ENCODE measurements at places on chromosomes 1 and 21.

- no peak for DNase-seq
These were observed 7.8 kb downstream of the TNFRSF18 start for GRCh38 chr1:1198423-1199140.

- no peak for DNase-seq
These were observed 240.7 kb downstream of the FOXD2 start for GRCh38 chr1:47678464-47678980.

GRCh38 chr1:173100476-173101107, 49.9 kb upstream of the TNFSF18 start:
- DNase-seq: no peak

DNA sequence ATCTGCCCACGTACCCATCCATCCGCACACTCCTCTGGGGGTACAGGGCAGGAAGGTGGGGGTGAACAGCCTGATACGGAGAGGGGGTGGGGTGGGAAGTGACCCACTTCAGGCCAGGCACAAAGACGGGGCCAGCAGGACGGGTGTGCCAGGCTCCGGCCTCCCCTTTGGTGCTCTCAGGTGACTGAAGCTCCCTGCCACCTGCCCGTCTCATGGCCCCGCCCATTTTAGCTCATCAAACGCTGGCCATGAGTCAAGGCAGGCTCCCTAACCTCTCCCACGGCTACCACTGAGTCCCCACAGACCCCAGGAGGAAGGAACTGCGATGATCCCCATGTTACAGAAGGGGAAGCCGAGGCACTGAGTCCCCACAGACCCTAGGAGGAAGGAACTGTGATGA, 109.6 kb downstream of the CRYAA start:
- no peak for DNase-seq

- no peak for DNase-seq
These were observed 23.5 kb downstream of the CASP9 start for GRCh38 chr1:15500184-15501178.

GRCh38 chr1:230542681-230543080, 99.6 kb upstream of the COG2 start:
- no peak for DNase-seq

GRCh38 chr1:193321242-193321840, 134.9 kb upstream of the B3GALT2 start:
- no peak for DNase-seq

GRCh38 chr21:15221799-15222386, 157.1 kb upstream of the NRIP1 start:
- no peak for DNase-seq

DNA sequence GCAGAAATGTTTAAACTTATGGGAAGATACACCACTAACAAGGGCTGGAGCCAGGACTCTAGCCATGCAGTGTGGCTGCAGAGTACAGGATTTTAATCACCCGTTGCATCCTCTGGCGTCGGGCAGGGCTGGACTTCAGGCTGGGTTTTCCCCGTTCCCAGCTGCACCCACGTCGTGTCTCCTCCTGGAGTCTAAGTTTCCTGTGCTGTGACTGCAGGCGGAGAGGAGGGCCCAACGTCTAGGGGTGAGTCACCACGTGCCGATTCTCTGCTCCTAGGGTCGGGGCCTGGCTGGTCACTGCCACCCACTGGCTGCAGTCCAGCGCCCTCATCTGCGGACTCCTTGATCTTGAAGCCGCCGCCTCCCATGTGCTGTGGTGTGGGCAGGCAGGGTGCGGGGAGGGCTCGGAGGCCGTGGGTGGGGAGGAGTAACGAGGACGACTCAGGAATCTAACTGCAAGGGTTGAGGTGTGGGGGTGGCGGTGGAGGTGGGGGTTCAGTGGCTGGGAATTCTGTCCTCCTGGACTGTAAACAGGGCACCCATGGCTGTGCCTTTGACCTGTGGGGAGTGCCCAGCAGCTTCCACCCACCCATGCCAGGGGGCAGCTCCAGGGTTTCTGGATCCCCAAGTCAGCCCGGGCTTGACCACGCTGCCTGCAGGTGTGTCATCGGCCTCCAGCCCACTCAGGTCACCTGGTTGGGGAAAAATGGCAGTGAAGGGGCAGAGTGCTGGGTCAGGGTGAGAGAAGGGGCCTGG, 77.8 kb downstream of the ALPL start:
- no peak for DNase-seq

- DNase-seq: no peak
These were observed 165.3 kb downstream of the LRRC7 start for GRCh38 chr1:69733061-69733460.

- no peak for DNase-seq
These were observed 13.3 kb downstream of the MAPKAPK2 start for GRCh38 chr1:206698011-206698410.

- no peak for DNase-seq
These were observed 24.4 kb downstream of the BRWD1 start for GRCh38 chr21:39288987-39289386.

DNA sequence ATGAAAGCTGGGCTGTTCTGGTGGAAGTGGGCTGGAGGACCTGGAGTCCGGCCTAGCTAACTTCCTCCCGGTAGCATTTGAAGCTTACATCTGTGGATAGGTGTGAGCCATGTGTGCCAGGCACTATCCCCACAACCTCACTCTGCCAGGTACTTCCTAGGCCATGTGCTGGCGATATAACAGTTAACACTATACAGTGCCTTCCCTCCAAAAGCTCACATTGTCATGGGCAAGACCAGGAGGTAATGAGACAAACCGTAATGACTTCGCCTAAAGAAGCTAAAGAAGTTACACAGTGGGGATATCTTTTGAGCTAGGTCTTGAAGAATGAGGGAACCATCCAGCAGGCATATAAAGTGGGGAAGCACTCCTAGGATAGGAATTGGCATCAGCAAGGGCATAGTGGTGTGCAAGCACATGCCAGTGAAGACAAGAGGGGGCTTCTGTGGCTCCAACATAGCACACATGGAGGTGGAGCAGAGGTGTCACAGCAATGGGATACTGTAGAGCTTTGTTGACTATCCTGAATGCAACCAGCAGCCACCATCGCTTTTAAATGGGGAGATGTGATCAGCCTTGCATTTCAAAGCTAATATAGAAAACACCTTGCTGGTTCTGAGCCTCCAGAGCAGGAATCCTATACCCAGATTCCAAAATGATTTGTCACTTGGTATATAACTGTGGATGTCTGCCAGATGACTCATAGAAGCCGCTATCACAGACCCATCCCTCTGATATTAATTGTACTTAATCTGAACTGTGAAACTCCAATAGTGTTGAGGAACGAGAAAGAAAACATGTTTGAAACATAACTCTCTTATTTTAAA, 466.3 kb downstream of the LMO4 start:
- DNase-seq: no peak

- DNase-seq: no peak
These were observed 28.3 kb upstream of the FAM20B start for GRCh38 chr1:178997428-178997827.

DNA sequence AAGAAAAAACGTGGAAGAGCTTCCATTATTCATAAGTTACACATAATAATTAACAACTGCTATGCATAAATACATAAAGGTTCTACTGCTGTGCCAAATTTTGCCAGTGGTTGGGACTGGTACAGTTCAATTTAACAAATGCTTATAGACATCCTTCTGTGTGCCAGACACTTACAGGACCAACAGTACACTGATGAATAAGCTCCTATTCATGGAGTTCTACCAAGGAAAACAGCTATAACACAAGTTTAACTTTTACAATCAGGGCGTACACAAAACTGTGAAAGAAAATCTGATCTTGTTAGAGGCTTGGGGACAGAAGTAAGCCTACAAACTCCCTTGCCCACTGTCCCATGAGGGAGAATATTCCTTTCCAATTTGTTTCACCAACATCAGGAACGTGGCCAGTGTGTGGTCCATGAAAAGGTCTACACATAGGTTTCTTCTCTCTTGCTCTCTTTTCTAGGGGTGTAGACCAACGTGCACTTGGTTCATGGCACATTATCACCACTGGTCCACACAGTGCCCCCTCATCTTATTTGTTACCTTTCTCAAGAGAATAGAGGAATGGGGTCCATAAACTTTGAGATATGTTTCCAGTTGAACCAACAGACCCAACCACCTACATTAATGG, 10.1 kb downstream of the NRIP1 start:
- DNase-seq: no peak

DNA sequence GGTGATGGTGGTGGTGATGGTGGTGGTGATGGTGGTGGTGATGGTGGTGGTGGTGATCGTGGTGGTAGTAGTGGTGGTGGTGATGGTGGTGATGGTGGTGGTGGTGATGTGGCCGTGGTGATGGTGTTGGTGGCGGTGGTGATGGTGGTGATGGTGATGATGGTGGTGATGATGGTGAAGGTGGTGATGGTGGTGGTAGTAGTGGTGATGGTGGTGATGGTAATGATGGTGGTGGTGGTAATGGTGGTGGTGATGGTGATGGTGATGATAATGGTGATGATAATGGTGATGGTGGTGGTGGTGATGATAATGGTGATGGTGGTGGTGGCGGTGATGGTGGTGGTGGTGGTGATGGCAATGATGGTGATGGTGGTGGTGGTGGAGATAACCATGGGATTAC, 6.8 kb upstream of the COL6A2 start:
- DNase-seq: no peak

GRCh38 chr21:30227633-30228404, 11.9 kb upstream of the CLDN8 start:
- no peak for DNase-seq

GRCh38 chr1:204345438-204345841, 14.3 kb downstream of the PLEKHA6 start:
- DNase-seq: no peak

DNA sequence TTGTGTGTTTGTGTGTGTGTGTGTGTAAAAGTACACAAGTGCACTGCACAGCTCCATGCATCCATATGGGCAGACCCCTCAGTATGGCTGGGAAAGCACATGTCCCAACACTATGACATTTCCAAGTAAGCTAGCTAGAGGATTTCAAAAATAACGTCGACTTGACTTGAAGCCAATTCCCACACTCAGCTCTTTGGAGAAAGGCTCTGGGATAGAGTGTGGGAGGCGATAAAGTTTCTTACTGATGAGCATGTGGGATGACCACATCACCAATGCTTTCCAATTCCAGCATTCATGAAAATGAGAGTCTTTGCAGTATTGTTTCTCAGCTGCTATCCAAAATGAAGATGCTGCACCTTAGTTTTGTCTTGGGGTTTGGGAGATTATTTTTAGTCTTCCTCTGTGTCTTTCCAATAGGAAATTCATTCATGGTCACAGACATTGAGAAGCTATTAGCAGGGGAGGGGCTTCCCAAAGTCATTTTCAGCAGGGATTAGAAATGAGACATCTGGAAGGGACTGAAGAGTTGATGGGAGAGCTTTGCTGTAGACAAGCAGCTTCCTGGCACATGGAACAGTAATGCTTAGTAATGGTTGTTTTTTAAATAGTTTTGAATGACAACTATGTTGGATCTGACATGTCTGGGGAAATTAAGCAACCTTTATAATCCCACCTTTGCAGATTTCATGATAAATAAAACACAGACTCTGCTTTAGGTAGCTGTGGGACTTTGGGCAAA, 143.5 kb downstream of the ASTN1 start:
- DNase-seq: no peak

- no peak for DNase-seq
These were observed 13.2 kb upstream of the SCYL3 start for GRCh38 chr1:169906938-169907337.

DNA sequence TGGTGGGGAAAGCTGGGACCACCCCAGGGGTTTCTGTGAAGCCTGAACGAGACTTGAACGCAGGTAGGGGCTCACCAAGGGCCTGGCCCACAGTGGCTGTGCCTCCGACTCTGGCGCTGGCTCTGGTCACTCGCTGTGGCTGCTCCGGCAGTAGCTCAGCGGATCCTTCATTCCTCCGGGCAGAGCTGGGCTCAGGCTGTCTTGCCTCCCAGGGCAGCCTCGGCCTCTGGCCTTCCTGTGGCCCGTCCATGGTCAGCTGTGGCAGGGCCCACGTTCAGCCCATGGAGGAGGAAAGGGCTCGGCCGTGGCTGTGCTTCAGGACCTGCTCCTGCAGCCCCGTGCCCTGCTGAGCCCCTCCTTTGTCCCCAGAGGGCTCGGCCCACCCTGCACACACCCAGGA, 162.9 kb upstream of the C1orf174 start:
- DNase-seq: no peak

DNA sequence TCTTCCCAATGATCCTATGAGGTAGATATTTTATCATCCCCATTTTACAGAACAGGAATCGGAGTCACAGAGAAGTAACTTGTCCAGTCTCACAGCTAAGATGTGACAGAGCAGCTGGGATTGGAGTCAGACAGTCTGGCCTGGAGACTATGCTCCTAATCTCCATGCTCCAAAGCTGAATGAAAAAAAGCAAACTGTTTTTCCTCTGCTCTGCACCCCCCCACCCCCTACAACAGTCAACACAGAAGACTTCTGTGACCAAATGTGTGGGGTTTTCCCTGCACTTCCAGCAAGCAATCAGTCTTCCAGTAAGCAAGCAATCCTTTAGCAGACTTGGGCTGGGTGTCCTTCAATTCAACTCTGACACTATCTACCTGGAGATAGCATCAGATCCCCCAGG, 33.2 kb downstream of the KIRREL1 start:
- DNase-seq: no peak

DNA sequence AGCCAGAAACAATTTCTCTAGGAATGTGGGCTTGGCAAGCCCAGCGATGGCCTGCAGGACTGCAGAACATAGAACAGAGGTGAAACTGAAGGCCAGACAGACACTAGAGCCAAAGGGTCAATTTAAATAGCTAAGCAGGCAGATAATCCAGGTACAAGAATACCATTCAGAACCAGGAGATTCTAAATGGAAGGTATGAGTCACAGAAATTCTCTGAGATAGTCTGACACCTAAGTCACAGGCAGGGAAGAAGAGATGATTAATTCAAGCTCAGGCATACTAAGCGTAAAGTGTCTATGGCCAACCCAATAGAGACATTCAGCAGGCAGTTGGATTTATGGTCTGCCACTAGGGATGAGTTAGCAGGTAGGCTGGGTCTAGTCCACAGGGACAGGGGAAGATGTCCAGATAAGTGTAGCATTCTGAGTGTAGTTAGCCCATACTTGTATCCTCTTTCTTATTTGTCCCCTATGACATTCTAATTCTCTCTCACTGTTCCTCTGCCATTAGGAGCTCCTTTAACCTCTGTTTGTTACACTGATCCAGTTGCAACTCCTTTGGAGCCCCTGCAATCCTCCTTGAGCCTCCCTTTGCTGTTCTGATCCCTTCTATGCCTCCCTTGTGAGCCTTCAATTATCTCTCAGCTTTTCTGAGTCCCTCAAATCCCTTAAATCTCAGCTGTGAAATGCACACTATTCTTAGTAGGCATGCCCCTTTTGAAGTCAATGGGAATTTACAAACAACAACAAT, 383.8 kb downstream of the LMO4 start:
- DNase-seq: no peak

- DNase-seq: no peak
These were observed 102.9 kb downstream of the EPB41 start for GRCh38 chr1:29017235-29017634.

DNA sequence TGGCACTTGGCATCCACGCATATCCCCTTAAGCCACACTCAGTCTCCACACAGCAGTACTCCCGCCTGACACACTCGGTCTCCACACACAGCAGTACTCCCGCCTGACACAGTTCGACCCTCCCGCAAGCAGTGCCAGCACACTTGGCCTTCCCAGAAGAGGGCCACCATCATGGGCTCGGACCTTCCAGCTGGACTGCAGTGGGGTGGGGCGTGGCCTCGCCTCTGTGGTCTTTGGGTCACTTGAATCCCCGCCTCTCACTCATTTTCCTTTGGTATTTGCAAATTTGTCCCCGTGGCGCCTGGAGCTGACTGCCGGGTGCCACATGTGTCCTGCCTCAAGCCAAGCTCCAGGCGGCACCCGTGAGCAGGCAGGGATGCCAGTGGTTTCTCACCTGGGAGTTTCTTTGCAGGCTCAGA, 63.7 kb downstream of the FAAP20 start:
- DNase-seq: no peak

- no peak for DNase-seq
These were observed 21.8 kb downstream of the ITSN1 start for GRCh38 chr21:33664135-33664534.

GRCh38 chr1:151839457-151840403, at the start of gene C2CD4D:
Gene C2CD4D (minus strand): TSS chr1:151839820. CDS start chr1:151838989, 831 bp downstream.
- DNase-seq: peak; percentile 80
